CD4-positive, alpha-beta T cell (primary cell): ENCODE measurements at places on chromosomes 7 and 10.
A peak's percentile ranks its signal among the peaks of the same experiment; 100 is the strongest.

DNA sequence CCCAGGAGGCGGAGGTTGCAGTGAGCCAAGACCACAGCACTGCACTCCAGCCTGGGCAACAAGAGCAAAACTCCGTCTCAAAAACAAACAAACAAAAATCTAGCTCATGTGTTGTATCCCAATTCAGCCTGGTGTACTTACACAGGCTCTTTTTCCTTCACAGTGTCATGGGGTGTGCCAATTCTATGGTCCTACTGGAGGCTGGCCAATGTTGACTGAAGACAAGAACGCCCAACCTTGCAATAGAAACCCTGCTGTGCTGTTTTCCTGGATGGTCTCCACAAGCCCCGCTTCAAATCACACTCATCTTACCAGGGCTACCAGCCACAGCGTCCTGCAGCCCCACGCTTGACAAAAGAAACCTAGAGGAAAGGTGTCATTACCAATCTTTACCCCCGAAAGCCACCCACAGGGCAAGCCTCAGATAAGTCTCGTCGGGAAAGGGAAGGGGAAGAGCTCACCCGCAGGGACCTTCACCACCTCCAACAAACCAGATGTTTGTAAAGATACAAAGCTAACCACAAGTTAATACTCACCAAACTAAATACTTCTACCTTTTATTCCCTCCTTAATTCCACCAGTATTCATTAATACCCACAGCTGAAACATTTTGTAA lies 64.8 kb downstream of the TNS3 start:
- no peak for DNase-seq

- no peak for DNase-seq
These were observed 23.1 kb downstream of the TRPV5 start for GRCh38 chr7:142910481-142910880.

DNA sequence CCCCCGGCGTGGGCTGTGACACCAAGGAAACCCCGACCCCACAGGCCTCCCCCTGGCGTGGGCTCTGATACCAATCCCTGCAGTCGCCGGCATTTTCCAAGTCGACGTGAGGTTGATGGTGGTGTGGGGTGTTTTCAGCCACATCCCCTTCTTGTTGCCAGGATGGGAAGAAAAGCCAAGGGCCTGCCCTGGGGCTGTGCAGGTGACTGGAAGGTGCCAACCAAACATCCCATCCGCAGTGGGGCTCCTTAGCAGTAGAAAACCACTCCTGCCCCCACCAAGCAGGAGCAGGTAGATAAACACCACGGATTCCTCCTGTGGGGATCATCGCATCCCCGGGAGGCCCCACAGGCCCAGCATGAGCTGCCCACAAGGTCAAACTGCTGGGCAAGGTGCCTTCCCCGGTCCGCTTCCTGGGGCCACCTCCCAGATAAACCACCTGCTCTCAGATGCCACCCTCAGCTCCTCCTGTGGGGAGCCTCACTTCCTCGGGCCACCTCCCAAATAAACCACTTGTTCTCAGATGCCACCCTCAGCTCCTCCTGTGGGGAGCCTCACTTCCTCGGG lies 88.5 kb upstream of the DIP2C start:
- DNase-seq, result no peak

GRCh38 chr10:119333146-119333792 lies 125.9 kb downstream of the GRK5 start:
- DNase-seq, result peak; percentile 47

- DNase-seq, result no peak
These were observed 79.7 kb downstream of the GLRX3 start for GRCh38 chr10:130215931-130216231.

GRCh38 chr7:127582361-127582760 lies 3.0 kb downstream of the GCC1 start:
- no peak for DNase-seq

DNA sequence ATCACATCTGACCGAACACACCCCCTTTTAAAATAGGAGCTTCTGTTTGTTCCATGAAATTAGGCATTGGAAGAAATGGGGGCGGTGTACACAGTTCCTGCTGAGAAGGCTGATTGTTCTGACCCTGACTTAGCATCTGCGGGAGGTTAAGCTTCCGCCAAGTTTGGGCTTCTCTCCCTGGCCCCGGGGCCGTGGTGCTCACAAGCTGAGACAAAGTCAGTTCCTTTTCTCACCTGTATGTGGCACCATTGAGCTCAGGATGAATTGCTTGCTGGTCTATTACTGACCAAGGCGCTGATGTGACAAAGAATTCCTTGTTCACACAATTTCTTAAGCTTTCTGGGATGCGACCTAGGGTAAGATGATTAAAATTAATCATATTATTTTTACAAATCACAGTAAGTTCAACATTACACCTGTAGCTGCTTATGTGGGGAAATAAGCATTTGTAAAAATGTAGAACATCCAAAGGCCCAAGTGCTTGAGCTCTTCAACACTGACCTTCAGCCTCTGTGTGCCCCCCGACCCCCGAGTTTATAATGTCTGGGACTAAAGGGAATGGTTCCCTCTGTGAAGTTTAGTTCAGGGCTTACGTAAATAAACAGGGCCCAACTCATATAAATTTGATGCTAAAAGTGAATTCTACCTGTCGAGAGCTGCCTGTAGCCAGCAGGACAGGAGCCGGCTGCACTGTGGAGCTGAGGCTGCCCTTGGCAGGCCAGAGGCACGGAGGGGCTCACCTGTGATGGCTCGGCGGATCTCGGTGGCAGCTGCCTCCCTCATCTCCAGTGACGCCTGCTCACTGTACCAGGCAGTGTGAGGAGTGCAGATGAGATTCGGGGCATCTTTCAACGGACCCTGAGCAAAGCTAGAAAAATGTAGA lies 50.8 kb downstream of the ZRANB1 start:
- DNase-seq, result no peak

DNA sequence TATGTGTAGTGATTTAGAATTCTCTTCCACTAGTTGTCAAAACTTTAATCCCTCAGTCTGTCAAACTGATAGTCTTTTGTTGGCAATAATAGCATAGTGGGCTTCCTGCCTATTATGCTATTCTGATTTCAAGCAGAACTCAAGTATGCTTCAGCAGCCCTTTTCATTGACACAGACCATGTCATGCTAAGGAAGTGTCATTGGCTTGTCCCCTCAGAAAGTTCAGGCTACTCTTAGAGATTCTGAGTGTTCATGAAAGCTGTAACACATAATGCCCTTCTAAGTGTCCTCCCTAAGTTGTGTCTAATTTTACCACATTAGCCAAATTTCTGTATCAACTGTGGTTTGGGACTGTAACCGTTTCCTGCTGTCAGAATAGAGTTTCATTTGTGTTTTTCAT lies 198.7 kb downstream of the THSD7A start:
- DNase-seq, result no peak

GRCh38 chr10:72736176-72736827 lies 44.4 kb downstream of the MCU start:
- no peak for DNase-seq

DNA sequence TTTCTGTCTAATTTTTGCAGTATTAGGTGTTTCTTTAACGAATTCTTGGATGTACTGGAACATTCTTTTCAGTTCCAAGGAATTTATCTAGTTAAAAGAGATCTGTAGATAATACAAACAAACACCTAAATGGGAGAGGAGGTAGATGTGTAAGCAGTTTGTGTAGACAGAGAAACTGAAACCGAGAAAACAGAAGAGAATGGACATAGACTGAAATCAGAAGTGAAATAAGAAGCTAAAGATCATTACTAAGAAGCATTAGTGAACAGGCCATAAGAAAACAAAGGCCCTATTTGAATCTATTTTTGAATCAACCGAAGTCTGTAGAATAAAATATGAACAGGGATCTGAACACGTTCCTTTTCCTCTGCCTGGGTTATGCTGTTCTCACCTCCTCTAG lies 26.5 kb upstream of the TMEM229A start:
- DNase-seq, result no peak

DNA sequence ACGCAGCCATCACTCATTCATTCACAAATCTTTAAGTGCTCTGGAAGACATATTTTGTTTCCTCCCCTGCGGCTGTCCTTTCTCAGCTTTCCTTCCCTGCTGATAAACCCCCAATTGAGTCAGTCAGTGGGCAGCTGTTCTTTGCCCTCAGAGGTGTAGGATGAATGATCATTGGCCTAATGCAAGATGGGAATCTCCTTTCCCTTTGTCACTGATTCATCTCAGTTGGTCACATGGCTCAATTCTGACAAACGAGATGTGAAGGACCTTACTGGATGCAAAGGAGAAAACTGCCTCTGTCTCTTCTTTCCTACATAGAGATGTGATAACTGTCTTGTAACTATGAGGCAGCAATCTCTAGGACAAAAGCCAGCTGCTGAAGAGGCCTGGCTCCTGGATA lies 44.6 kb downstream of the COL28A1 start:
- DNase-seq, result no peak

GRCh38 chr10:35642793-35643114 lies 658 bp upstream of the FZD8 start:
- no peak for DNase-seq

- DNase-seq, result no peak
These were observed 33.4 kb downstream of the XPNPEP1 start for GRCh38 chr10:109889867-109890266.

- DNase-seq, result no peak
These were observed 9.6 kb upstream of the GDF2 start for GRCh38 chr10:47312663-47312995.

DNA sequence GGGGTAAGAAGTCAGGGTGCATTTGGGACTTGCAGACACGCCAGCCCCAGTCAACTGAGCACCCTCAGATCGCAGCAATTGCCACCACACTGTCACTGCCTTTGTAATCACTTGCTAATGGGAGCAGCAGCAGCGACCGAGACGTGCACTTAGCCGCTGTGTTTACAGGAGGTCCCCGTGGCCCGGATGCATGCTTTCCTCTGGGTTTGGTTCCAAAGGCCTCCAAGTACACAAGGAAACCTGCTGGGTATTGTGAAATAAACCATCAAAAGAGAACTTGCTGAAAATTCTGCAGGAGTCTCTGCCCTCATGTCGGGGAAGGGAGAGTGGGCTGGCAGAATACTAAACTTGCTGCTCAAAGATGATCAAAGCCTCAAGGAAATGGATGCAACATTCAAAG lies 341.7 kb downstream of the DNAJB6 start:
- no peak for DNase-seq

- DNase-seq, result no peak
These were observed 15.6 kb downstream of the ZNF12 start for GRCh38 chr7:6691103-6691502.

- DNase-seq, result no peak
These were observed 189.0 kb downstream of the TCF7L2 start for GRCh38 chr10:113138937-113139585.

DNA sequence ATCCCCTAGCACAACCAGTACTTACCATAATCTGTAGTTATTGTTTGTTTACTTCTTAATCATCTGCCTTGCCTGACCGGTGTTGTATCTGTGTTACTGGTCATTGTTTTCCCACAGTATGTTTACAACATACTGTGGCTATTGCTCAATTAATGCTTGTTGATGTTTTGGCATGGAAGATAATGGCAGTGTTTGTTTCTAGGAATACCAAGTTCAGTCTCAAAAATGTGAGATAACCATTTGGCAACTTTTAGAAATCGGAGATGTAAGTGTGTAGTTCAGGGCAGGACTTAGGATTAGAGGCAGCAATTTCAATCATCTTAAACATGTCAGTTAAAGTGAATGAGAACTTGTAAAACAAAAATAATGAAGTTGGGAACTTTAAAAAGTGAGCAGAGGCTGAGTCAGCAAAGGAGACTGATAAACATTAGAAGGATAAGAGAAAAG lies 8.2 kb downstream of the MINDY3 start:
- DNase-seq, result no peak

GRCh38 chr7:115449689-115450088 lies 527.8 kb downstream of the MDFIC start:
- DNase-seq, result no peak

GRCh38 chr10:69872323-69872722 lies 70.6 kb downstream of the COL13A1 start:
- DNase-seq, result no peak

- DNase-seq, result no peak
These were observed 5.8 kb upstream of the PRTFDC1 start for GRCh38 chr10:24958091-24958720.

DNA sequence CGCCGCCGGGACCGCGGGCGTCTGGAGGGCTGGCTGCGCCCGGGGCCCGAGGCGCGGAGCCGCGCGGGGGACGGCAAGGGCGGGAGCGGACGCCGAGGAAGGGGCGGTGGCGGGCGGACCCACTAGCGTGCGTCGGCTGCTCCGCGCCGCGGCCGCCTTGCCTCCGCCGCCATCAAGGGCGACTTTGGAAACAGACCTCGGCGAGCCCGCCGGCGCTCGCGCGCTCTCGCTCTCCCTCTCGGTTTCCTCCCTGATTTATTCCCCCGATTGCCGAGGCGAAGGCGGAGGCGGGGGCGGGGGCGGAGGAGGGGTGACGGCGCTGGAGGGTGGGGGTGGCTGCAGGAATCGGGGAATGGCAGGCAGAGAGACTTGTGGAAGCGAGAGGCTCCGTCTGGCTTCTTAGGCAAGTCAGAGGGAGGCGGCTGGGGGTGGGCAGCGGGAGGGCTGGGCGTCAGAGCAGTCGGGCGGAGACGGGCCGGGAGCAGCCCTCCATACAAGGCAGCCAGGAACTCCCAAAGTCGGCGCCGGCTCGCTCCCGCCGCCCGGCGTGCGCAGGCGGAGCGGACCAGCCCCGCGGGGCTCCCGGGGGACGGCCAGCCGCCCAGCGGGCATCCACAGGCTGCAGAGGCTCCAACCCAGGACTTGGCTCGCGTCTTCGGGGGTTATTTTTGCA lies at the start of gene CACNA2D1:
Gene CACNA2D1, minus strand, starts transcription at position 231 of the 673 bp plus-strand sequence.
- DNase-seq, result no peak

DNA sequence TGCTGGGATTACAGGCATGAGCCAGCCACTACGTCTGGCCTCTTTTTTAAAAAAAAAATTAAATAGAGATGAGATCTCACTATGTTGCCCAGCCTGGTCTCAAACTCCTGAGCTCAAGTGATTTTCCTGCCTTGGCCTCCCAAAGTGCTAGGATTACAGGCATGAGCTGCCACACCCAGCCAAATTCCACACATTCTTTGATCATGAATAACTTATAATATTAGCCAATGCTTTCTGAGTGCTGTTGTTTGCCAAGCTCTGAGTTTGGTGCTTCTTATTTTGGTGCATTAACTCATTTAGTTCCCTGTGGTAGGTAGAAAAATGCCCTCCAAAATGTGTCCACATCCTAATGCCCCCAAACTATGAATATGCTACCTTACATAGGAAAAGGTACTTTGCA lies 47.2 kb upstream of the MKI67 start:
- DNase-seq, result no peak

GRCh38 chr7:55135462-55135861 lies 116.6 kb downstream of the EGFR start:
- no peak for DNase-seq

- no peak for DNase-seq
These were observed 75.0 kb upstream of the MAGI2 start for GRCh38 chr7:79528421-79528820.

GRCh38 chr10:43906490-43906889 lies 257.8 kb upstream of the ZNF32 start:
- DNase-seq, result no peak
